ENCODE measurements at places on chromosomes 3 and 15. TPM values are rescaled to one million over a fixed set of nuclear protein-coding genes. Genes with fewer than 3 reads are reported as not detected.

DNA sequence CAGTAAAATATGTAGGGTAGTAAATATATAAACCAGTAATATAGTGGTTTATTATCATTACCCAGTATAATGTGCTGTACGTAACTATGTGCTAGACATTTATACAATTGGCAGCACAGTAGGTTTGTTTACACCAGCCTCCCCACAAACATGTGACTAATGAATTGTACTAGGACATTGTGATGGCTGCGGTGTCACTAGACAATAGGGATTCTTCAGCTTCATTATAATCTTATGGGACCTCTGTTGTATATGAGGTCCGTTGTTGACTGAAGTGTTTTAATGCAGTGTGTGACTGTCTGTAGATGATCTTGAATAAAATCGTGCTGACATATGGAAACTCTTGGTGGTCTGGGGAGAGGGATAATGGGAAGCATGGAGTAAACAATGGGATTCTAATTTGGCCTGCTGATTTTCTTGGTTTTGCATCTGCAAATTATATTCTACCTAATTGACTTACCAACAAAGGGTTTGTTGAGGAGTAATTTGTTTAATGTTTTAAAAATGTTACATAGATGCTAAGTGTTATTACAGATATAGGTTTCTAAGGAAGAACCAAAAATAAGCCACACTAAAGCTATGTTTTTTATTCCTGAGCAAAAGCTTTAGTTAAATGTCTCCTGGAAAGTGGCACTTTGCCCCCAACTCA, 496.5 kb upstream of the TBL1XR1 start:
- no peak for DNase-seq

DNA sequence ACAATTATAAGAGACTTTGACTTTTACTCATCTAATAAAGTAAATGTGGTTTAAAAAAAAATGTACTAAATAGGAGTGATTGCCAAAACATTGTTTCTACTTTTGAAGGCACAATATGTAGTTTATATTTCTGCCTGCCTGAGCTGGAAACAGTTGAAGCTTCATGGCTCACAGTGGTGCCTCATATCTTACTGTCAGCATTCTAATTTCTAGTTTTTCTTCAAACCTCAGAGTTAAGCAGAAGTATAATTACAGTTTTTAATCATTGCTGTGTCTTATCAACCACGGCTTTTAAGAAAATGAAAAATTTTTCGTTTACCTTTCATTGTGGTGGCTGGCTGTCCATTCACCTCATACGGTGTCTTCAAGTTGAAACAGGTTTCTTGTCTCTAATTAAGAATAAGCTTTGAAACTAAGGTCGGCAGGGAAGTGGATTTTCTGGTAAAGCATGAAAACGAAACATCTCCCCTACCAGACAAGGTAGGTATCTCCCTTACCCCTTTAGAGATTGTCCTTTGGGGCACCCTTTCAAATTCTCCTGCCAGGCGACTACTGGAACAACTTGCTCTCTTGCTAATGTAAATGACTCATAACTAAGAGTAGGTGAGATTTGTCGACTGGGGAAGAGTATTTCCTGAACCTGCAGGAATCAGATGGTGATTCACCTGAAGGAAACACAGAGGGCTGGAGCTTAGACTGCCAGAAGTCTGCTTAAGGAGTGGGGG, at the start of gene GPR87:
Gene GPR87 (minus strand): TSS at position 554 of the 725 bp plus-strand sequence. CDS start 16,720 bp downstream, outside the sequence.
- no peak for DNase-seq

GRCh38 chr15:45581919-45582318, 5.3 kb upstream of the BLOC1S6 start:
- no peak for DNase-seq

- DNase-seq, result no peak
These were observed 96.7 kb downstream of the AKAP13 start for GRCh38 chr15:85477061-85477460.

Gene DUOXA1
- not detected for total RNA-seq

Gene TLNRD1
- 6.1 TPM for total RNA-seq

Gene PLIN1
- total RNA-seq, result under 0.01 TPM

Gene PIK3R4
- 51.0 TPM for total RNA-seq

Gene CSK
- 26.5 TPM for total RNA-seq
